Diencephalon (tissue), 1 donor: ENCODE measurements at places on chromosomes 7 and 10. TPM values are rescaled to one million over a fixed set of nuclear protein-coding genes. Genes with fewer than 3 reads are reported as not detected.

Gene SEC23IP
- total RNA-seq: 18.5 TPM

Gene LIPK
- total RNA-seq: not detected

Gene HOXA11
- total RNA-seq: not detected

Gene SERPINE1
- 0.23 TPM for total RNA-seq

Gene OR2A7
- total RNA-seq: 0.69 TPM

Gene TTYH3
- 44.8 TPM for total RNA-seq

Gene TNKS2
- total RNA-seq: 80.5 TPM

Gene CDH23
- 8.1 TPM for total RNA-seq

Gene CPEB3
- 46.8 TPM for total RNA-seq

Gene DIP2C
- 46.4 TPM for total RNA-seq

Gene CD36
- 55.6 TPM for total RNA-seq

Gene KCNH2
- 17.8 TPM for total RNA-seq

Gene SUGCT
- total RNA-seq: 3.7 TPM

Gene MMP21
- total RNA-seq: 0.46 TPM

Gene GALNT11
- total RNA-seq: 81.4 TPM

Gene ITPRID1
- total RNA-seq: 0.23 TPM

Gene SLC39A12
- 20.1 TPM for total RNA-seq

Gene ALOX5
- total RNA-seq: 3.2 TPM

Gene FOXI2
- not detected for total RNA-seq

Gene NUTM2D
- 7.8 TPM for total RNA-seq

Gene ZNF12
- total RNA-seq: 29.8 TPM

Gene CYP2W1
- total RNA-seq: not detected

Gene PPP1R9A
- total RNA-seq: 108 TPM

Gene CUZD1
- 0.69 TPM for total RNA-seq

Gene HTR5A
- total RNA-seq: 2.5 TPM

Gene ANXA8L1
- not detected for total RNA-seq

Gene PON3
- total RNA-seq: 0.92 TPM

Gene DOCK4
- total RNA-seq: 82.6 TPM

Gene ASB10
- total RNA-seq: not detected

Gene CPN1
- total RNA-seq: not detected

Gene TMEM270
- not detected for total RNA-seq

Gene TMEM106B
- total RNA-seq: 75.9 TPM

Gene ELN
- total RNA-seq: 33.2 TPM

Gene PLOD3
- total RNA-seq: 24.0 TPM

Gene STX1A
- total RNA-seq: 68.0 TPM

Gene FAM25A
- not detected for total RNA-seq

Gene MAPK8
- 140 TPM for total RNA-seq
